ENCODE measurements at places on chromosomes 12 and 14.
A peak's percentile ranks its signal among the peaks of the same experiment; 100 is the strongest.

DNA sequence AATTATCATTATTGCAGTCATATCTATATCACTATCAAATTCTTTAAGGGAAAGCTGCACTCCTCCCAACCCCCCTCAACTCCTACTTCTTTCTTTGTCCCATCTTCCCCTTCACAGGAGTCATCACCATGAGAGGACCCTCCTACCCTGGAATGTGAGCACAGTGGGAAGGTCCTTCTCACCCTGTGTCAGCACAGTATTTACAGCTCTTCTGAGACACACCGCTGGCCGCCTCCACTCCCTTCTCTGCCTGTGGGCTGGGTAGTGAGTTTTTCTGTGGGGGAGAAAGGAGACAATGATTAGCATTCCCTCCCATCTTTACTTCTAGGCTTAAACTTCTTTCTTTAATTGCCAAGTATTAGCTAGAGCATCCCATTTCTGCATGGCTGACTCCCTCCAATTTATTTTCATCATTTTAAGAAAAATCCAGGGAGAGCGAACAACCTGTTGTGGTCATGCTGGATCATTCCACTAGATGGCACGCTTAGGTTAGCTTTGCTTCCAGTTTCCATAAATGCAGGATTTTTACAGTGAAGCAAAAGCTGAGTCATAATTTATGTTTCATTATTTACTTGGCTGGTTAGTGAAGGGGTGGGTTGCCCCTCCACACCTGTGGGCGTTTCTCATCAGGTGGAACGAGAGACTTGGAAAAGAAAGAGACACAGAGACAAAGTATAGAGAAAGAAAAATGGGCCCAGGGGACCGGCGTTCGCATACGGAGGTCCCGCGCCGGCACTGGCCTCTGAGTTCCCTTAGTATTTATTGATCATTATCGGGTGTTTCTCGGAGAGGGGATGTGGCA, 188.5 kb downstream of the ALX1 start:
- DNase-seq: peak; percentile 65

- no peak for DNase-seq
These were observed 37.0 kb upstream of the GALNT9 start for GRCh38 chr12:132366341-132366861.

DNA sequence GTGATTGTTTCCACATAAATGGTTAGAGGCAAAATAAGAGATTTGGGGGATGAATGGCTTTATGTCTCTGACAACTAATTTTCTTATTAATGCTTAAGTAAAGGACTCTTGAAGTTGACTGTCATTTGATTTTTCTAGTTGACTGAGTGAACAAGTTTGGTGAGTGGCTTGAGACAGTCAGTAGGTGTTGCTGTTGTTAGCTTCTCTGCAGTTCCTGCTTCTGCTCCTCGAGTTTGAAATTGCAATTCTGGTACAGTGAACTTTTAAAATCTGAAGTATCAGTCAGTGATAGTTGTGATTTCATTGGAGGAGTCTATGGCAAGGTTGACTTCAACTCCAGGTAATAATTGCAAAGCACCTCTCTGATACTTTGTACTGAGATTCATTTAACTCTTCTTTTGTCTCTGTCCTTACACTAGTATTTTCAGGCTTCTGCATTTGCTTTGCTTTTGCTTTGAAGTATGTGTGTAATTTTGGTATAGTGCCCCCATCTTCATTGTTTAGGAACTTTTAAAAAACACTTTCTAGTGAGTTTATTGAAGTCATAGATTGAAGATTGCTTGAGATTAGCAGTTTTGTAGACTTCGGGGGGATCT, 415.5 kb downstream of the PCNX1 start:
- DNase-seq: no peak

- no peak for DNase-seq
These were observed 298.7 kb downstream of the RPL10L start for GRCh38 chr14:46352844-46353243.

- peak; percentile 88 for DNase-seq
These were observed 3.7 kb downstream of the REM2 start for GRCh38 chr14:22886500-22887259.

DNA sequence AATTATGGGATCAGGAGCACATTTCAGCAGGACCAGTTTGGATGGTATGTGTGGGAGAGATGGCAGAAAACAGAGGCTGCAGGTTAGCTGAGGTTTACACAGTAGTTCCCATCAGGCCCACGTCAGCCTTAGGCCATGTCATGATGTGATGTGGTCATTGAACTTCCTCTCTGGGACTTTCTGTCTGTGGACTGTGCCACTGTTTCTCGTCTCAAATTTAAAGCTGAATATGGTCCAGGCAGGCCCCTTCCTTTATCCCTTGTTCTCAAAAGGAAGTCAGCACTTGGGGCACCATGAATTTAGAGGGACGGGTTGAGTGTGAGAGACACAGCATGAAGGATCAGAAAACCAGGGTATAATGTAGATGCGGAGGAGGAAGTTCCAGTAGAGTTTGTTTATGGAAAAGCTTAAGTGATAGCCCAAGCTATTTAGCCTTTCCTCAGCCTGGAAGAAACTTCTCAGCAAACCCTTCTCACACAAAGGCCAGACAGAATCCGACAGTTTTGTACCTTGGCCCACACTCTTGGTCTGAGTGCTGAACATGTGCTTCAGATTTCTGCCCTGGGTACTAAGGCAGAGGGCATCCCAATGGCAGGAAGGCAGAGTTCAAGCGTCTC, 3.6 kb upstream of the IGFBP6 start:
- no peak for DNase-seq

DNA sequence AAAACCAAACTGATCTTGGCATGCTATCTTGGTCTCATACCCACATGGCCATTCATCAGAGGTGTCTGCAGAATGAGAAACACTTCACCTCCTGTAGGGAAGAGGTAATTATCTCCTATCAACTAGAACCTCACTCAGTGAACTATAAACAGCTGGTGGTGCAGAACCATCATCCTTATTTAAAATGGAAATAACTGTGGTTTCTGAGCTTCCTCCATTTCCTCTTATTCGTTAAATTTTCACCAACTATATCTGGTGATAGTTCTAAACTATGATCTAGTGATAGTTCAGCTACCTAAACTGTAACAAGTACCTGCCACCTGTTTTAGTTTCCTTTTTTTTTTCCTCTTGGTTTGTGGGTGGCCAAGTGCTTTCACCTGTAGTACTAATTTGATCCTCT, 218.5 kb downstream of the FUT8 start:
- no peak for DNase-seq

- no peak for DNase-seq
These were observed 75.5 kb upstream of the DCD start for GRCh38 chr12:54723379-54724256.

- no peak for DNase-seq
These were observed 47.2 kb upstream of the GARIN6 start for GRCh38 chr12:99600388-99600787.

DNA sequence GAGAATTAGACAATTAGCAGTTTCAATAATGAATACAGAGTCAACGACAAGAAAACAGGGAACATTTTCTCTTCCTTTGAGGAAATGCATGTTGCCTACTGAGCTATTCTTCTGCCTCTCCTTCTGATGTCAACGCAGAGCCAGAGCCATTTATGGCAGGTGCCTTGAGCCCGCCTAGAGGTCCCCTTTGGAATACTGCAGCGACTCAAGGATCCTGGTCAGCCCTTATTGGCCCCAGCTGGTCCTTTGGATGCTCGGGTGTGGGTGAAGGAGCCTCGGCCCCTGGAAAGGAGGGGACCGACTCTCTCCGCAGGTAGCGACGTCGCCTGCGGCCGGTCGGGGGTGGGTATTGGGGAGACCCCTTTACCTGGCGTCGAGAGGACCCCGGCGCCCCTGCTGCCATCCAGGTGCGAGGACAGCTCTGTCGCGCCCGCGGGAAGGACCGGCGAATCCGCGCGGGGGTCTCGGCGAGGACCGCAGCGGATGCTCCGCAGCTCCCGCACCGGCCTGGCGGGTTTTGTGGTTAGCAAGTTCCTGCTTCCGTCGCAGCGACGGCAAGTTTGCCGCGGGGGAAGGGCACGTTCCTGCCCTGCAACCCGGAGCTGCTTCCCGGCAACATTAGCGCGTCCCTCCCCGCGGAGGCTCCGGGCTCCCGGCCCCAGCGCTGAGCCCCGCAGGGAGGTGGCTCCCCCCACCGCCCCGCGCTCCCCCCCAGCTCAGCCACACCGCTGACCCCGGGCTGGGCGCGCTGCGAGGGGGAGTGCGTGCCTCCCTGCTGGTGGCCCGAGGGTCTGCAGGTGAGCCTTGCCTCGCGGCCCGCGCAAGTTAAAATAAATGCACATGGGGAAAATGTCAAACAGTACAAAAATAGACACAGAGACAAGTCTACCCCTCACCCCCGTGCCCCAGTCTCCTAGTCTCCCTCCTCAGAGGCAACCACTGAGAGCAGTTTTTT, at the start of gene MANSC1:
MANSC1 (minus strand) TSS at position 532 of the 955 bp plus-strand sequence. CDS start 6,928 bp downstream, outside the sequence.
- DNase-seq: no peak

- no peak for DNase-seq
These were observed 3.7 kb downstream of the ITGA5 start for GRCh38 chr12:54415221-54415929.

GRCh38 chr14:64186231-64187129, 107.7 kb downstream of the ESR2 start:
- no peak for DNase-seq

GRCh38 chr12:98401427-98401826, 114.0 kb upstream of the TMPO start:
- DNase-seq: no peak
